ENCODE measurements at places on chromosomes 6 and 20. TPM values are rescaled to one million over a fixed set of nuclear protein-coding genes. Genes with fewer than 3 reads are reported as not detected.

Gene OVOL2
- 46.6 TPM for total RNA-seq

Gene ECT2L
- total RNA-seq, result 0.26 TPM

DNA sequence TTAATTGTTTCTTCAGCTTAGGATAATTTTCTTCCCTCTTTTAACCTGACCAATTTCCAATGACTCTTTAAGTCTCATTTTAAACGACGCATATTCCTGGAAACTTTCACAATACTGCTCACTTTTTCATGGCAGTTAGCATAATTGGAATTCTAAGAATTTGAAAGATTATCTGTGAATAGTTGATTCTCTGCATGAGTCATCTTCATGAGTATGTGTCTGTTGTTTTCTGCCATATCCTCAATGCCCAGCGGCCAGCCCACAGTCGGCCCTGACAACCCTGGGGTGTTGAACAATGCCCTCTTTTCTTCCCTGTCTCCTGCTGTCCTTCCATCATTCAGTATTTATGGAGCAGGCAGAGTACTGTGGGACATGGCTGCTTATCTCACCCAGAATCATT, 554.2 kb downstream of the CDH26 start:
- no peak for DNase-seq

- no peak for DNase-seq
Observed at GRCh38 chr6:91865889-91866288, 1279.0 kb upstream of the MAP3K7 start.

- DNase-seq, result peak; percentile 81
Observed at GRCh38 chr6:169045486-169045885, 208.2 kb downstream of the THBS2 start.

GRCh38 chr6:133631421-133631820, 257.5 kb upstream of the TCF21 start:
- no peak for DNase-seq
